Cerebellum (tissue), 4 donors: ENCODE measurements at places on chromosomes 2 and 18.

GRCh38 chr2:235017441-235017840 is 65.6 kb downstream of the SH3BP4 start:
- no peak for DNase-seq

DNA sequence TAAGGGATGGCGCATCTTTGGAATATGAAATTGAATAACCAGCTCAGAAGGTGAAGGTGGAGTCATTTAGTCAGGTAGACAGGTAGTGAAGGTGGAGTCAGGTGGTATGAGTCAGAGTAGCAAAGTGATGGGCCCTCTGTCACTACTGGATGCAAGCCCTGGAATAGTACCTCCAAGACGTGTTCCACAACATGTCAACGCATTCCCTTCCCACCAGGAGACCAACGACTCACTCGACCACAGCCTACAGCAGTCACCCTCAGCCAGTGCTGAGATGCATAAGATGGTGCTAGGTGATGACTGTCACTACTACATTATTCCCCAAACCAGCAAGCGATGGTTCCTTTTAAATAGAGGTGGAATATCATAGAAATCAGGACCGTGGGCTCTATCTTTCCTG is 6.8 kb downstream of the CPLX4 start:
- DNase-seq = no peak

GRCh38 chr2:202344178-202344577 is 31.9 kb upstream of the BMPR2 start:
- no peak for DNase-seq

- no peak for DNase-seq
These were observed 703.4 kb upstream of the LINC00305 start for GRCh38 chr18:64852281-64852680.

- DNase-seq = no peak
These were observed 27.6 kb downstream of the MRPL35 start for GRCh38 chr2:86226636-86227520.

DNA sequence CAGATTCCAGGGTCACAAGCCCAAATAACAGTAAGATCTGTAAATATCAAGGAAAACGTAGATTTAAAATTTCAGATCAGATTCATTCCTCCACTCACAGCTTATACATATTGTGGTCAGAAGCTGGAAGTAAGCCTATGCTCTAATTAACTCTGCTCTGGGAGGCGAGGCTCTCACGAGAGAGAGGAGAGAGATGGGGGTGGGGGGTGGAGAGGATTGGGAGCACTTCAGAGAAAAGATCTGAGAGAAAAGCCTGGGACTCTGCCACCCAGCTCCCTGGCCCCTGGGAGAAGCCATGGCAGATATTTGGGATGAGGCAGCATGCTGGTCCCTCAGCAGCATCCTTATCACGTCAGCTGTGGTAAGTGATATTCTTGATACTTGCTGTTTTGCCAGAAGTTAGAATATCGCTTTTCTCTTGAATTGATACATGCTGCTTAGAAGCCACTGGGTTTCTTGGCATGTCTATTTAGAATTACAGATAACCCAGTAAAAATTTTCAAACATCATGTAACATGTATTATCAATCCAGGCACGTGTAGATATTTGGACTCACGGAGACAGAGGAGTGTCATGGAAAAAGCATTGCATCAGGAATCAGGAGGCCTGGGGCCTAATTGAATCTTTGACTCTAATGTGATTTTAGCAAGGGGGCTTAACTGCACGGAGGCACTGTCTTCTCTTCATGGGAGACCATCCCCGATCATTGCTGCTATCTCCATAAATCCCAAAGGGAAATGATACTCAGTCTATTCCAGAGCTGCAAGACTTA is 265.4 kb downstream of the HRH4 start:
- DNase-seq = peak; percentile 31

GRCh38 chr2:239951825-239952224 is 73.3 kb downstream of the NDUFA10 start:
- DNase-seq = no peak

DNA sequence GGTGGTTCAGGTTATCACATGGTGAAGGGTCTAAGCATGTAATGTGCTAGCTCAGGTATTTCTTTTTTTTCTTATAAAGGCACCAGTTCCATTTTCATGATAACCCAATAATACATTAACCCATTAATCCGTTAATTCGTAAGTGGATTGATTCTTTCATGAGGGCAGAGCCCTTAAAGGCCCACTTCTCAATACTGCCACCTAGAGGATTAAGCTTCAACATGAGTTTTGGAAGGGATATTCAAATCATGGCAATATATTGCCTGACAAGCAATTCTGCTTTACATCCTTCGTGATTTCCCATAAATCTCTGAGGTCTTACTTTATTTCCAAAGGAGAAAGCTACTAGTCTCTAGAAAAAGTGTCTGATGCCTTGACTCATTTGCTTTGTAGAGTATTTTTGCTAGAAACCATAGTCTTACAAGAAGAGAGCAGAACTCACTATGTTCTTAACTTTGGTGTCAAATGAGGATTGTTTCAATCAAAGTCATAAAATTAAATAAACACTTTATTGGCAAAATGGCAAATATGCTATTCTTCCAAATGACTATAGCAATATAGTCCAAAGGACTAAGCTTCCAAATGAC is 271.3 kb downstream of the KCNS3 start:
- DNase-seq = peak; percentile 39

DNA sequence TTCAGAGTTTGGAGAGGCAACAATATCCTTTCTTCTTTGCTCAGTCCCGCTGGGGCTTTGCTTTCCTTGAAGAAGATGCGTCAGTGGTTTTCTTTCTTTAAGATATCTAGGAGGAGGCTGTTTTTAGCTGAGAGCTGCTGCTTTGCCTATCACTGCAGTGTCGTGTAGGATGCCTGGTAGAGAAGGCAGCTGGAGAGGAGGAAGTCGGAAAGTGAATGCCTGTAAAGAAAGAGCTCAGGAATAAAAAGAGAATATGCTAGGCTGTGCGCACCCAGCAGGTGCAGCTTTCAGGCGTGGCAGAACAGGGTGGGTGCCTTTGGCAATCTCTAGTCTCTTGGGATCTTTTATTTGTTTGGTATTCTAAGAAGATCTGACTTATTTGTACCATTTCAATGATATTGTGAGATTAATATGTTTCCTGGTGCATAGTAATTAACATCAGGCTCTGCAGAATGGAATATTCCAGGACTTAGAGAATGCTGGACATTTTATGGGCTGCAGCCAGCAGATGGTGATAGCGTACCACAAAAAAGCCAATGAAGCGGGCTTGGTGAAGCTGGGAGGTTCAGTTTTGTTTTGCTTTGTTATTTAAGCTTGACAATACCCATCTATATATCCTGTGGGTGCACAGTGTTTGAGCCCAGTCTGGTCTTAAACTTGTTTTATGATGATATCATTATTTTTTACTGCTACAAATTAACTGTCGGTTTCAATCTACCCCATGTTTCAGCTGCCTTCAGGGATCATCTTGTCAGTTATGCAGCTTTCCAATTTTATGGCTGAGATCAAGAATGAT is 34.9 kb downstream of the CAVIN2 start:
- DNase-seq = peak; percentile 60
